ENCODE measurements at places on chromosomes 6 and 20.
A peak's percentile ranks its signal among the peaks of the same experiment; 100 is the strongest.

DNA sequence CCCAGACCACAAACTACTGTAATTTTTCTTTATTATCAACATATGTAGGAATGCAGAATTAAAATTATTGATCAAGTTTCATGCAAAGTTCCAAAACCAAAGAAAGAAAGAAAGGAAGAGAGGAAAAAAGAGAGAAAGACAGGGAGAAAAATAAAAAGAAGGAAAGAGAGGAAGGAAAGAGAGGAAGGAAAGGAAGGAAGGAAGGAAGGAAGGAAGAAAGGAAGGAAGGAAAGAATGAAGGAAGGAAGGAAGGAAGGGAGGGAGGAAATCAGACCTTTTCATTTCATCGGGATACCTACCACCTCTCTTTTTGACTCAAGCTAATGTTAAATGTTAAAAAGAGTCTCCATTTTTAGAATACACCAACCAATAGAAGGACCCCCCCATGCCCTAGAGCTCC is 31.9 kb downstream of the DCDC2 start:
- DNase-seq = no peak

DNA sequence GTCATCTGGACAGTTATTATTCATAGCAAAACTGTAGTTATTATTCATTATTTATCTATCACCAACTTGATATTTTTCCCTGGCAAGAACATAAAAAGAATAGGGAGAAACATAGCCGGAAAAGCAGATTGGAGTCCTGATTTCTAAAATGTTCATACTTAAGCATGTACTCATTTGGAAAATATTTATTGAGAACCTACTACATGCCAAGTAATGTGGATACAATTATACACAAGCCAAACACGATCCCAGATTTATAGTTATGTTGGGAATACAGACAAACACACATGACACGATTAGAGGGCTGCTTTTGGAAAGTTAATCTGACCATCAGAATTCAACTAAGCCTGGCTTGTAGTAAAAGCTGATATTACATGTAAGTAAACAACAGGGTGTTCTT is 30.7 kb downstream of the ARHGAP18 start:
- no peak for DNase-seq

DNA sequence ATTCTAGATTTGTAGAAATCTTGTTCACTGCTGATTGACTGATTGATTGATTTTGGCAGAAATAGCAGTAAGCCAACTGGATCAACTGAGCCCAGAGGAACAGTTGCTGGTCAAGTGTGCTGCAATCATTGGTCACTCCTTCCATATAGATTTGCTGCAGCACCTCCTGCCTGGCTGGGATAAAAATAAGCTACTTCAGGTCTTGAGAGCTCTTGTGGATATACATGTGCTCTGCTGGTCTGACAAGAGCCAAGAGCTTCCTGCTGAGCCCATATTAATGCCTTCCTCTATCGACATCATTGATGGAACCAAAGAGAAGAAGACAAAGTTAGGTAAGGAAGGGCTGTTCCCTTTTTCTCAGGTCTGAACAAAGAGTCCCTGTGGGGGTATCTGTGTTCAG is 31.2 kb downstream of the TREML1 start:
- DNase-seq = no peak

DNA sequence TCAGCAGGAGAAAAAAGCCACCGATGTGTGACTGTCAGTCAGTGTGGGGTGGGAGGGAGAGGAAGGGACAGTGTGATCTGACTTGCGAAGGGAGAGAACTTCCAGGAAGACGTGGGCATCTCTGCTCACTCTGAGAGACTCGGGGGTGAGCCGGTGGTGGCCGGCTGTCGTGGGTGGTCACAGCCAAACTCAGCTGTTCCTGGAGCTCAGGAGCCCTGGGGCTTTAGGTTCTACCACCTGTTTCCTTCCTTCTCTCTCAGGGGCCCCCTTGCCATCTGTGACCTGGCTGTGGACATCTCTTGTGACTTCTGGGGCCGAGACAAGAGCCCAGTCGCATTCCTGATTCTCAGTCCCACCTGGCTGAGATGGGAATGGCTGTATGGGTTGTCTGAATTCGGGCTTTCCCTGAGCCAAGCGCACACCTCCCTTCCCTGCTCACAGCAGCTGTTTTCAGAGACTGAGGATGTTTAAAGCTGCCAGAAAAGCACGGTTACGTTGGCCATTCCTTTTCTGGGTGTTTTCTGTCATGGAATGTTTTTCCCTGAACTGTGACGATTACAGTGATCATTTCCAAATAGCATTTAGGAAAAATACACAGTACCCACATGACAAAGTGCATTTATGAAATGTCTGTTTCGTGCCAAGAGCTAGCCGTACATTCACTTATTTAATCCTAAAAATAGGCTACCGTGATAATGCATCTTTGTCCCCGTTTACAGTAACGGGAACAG is 36.5 kb downstream of the SYNJ2 start:
- no peak for DNase-seq

- peak; percentile 46 for DNase-seq
Measured at GRCh38 chr6:89082486-89082891, 1.9 kb downstream of the PNRC1 start.

DNA sequence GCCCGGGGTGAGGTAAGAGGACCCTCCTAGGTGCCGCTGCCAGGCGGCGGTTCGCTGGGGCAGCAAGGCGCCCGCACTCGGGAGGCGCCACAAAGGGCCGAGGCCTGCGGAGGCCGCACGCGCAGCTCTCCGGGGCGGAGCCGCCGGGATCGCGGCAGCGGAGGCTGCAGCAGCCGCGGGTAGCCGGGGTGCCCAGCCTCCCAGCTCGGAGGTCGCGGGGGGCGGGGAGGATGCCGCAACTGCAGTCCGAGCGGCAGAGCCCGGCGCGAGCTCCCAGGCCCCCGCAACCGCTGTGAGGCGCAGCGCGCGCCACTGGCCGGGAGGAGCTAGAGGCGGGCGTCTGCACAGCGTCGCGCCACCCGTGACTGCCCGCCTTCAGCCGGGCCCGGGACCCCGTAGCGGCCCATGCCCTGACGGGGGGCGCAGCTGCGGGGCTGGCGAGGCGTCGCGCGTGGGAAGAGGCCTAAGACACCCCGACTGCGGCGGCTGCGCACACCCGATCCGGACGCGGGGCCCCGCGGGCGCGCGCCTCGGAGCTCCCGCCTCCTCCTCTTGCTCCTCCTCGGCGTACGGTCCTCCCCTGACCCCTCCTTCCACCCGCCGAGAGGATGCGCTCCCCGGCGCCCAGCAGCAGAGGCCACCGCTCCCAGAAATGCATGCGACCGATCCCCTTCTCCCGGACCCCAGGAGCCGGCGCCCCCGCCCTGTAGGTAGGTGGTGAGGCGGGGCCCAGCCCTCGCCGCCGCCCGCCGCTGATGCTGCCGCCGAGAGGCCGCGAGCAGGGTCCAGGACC is at the start of gene NCOA7:
NCOA7 (plus strand) TSS at position 603 of the 793 bp plus-strand sequence. CDS start 24,395 bp downstream, outside the sequence.
- DNase-seq = peak; percentile 82

GRCh38 chr6:21270636-21271201 is 322.8 kb upstream of the SOX4 start:
- no peak for DNase-seq

- peak; percentile 61 for DNase-seq
Measured at GRCh38 chr6:73854998-73855718, 159.2 kb downstream of the CD109 start.

GRCh38 chr6:61867635-61868034 is 418.4 kb downstream of the KHDRBS2 start:
- DNase-seq = no peak

GRCh38 chr6:46090115-46091079 is 39.4 kb upstream of the ENPP4 start:
- peak; percentile 62 for DNase-seq

DNA sequence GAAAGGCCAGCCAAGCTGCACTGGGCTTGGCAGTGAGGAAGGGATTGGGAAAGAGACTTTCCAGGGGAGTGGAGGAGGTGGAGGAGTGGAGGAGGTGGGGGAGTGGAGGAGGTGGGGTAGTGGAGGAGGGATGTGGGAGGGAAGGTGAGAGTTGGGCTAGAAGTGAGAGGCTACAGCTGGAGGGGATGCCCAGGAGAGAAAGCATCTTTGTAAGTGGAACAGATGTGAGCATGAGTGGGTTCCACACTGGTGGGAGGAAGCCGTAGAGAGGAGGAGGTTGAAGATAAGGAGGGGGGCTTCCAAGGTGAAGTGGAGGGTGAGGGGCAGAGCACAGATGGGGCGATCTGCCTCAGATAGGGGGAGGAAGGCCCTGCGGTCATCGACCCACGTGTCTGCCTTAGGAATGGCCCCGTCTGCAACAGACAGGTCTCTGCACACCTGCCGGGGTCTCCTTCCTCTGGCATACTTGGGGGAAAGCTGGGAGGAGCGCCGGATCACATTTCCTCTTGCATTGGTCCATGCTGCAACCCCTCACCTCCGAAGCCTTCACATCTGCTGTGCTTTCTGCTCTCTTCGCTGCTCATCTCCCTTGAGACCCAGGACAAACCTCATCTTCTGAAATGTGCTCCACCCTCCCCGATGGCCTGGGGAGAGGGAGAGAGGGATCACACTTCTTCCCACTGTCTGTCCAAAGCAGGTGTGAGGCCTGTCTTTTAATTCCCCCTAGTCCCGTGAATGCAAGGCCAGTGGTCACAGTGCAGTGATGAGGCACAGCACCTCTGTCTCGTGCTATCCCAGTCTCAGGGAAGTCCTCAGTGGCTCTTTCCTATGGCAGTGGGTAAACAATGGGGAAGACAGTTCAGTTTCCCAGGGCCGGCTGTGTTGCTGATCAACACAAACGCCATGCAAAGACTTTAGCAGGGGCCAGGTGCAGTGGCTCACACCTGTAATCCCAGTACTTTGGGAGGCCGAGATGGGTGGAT is 48.6 kb upstream of the SNX9 start:
- DNase-seq = no peak

GRCh38 chr20:11769825-11770224 is 147.9 kb upstream of the BTBD3 start:
- no peak for DNase-seq

GRCh38 chr20:32443386-32443974 is 85.3 kb downstream of the ASXL1 start:
- no peak for DNase-seq

DNA sequence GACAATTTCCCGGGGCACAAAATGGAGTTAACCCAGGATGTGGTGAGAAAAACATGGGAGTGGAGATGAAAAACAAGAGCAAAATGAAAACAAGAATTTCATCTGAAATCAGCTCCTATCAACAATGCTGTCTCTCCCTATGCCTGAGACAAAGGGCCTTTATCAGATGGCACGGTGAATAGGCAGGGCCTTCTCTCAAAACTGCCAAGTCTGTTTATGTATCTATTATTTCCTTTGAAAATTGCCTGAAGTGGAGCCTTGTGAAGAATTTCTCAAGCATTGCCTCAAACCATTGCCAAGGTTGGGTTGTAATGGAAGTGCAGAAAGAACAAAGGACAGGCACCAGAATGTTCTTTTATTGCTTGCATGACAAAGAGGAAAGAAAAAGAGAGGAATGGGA is 74.7 kb downstream of the BTBD3 start:
- DNase-seq = no peak

DNA sequence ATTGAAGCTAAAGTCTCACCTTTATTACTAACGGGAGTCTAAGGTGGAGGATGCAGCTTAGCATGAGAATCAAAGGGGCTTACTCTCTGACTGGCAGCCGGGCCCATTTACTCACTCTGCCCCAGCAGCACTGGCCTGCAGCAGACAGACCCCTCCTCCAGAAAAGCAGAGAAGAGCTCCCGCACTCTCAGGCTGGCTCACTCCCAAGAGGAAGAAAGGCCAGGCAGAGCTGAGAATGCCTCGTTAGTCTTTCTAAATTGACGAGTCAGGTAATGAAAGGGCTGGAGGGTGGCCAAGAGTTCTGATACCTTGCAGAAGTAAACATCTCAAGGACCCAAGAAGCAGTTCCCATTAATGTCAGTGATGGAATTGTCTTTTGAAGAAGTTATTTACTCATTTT is 44.5 kb upstream of the IL20RA start:
- DNase-seq = no peak

- no peak for DNase-seq
Measured at GRCh38 chr6:18692929-18693685, 306.0 kb downstream of the RNF144B start.

- DNase-seq = no peak
Measured at GRCh38 chr6:44407951-44408670, 20.6 kb downstream of the CDC5L start.

DNA sequence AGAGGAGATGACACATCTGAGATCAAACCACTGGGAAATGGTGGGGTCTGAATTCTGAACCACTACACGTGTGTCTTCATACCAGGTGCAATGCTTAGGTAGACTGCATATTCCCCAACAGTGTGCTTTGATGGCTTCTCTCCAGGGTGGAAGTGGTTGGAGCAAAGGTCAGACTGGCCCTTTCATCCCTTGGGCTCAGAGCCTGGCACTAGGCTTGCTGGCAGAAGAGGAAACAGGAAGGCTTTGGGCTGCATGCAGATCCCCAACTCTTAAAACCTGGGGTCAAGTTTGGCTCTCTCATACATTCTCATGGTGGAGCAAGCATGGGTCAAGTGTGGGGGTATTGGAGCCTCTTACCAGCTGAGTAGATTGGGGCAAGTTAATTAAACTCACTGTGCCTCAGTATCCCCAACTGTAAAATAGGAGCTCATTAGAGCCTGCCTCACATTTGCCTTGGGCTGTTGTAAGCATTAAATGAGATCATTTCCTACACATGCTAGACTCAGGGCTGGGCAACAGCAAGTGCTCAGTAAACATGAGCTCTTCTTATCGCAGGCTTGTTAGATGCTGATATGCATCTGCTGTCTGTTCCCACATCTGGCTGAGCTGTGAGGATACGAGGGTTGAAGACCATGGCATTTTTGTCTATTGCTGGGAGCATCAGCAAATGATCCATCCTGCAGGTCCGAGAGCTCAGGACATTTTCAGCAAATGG is 51.6 kb upstream of the FAM83D start:
- DNase-seq = no peak

- DNase-seq = no peak
Measured at GRCh38 chr20:57281900-57282299, 15.5 kb upstream of the BMP7 start.

DNA sequence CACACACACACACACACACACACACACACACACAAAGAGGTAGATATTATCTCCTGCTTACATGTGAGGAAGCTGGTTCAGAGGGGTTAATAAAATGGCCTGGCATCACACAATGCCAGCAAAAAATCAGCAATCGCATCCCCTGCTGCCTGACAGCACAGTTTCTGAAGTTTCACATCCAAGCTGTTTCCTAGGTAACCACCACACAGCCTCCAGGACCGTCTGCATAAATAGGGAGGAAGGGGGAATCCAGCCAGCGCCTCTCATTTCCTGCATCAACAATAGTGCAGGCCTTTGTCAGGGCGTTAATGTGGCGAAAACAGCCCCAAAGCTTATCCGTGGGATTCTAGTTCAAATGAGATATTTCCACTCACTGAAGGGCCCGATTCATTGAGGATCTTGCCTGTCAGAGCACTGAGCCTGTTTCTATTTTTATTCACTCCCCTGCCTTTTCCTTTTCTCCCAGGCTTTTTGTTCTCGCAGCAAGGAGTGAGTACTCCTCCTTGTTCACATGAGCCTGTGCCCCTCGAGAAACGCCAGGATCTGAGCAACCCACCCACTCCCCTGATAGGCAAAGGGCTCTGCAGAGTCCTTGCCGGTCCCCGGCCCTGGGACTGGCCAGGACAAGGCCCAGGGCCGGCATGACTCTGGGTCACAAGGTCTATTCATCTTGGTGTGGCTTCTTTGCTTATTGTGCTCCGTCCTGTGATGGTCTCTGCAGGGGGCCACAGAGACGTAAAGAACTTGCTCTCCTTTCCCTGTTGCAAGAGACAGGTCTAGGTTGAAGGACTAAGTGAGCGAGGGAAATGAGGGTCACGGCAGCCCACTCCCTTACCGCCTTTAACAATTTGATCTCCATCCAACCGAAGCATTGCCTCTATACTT is 32.7 kb downstream of the TUBB2B start:
- DNase-seq = no peak

- DNase-seq = no peak
Measured at GRCh38 chr20:57103146-57103800, 163.2 kb downstream of the BMP7 start.

Data from left kidney (tissue), 8 donors.